ENCODE measurements at places on chromosomes 3 and 15.
A peak's percentile ranks its signal among the peaks of the same experiment; 100 is the strongest.

DNA sequence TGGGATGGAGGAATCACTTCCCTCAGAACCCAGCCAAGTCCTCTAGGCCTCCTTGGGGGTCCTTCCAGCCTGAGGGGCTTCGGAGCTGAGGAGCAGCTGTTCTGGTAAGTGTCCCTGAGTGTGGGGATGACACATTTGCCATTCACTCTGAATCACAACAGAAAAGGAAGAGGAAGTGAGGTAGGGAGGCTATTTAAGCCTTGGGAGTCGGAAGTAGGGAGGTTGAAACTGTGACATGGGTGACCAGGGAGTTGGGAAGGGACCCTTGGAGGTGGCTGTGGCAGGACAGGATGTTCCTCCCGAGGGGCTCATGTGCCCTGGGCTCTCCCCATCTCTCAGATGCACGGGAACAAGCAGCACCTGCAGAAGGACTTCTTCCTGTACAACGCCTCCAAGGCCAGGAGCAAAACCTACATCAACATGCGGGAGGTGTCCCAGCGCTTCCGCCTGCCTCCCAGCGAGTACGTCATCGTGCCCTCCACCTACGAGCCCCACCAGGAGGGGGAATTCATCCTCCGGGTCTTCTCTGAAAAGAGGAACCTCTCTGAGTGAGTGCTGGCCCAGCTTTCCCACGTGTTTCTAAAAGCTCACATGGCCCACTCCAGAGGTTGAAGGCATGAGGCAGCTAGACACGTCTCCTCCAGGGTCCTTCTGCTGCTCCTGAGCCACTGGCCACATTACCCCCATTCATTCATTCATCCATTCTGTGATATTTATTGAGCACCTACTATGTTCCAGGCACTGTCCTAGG lies 43.3 kb downstream of the CAPN3 start:
- DNase-seq: no peak

DNA sequence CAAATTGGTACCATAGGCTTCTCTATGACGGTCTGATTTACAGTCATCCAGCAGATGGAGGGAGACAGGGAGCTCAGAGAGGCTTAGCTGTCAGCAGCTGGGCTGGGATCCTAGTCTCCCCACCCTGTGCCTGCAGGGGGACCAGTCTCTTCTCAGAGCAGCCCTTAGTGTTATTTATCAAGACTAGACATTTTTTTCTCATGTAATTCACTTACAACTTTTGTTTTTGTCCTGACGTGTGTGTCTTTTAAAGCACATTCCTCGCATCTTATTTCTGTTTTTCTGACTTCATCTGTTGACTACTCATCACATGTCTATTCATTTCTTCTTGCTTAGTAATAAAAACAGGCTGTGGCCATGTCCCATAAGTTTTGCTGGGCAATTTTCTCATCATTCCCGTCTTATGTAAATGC lies 116.1 kb downstream of the KLF13 start:
- DNase-seq: no peak

GRCh38 chr3:169071003-169071402 lies 592.5 kb downstream of the MECOM start:
- no peak for DNase-seq

GRCh38 chr3:100358413-100358812 lies 23.9 kb downstream of the NIT2 start:
- no peak for DNase-seq

- no peak for DNase-seq
These were observed 68.4 kb downstream of the SV2B start for GRCh38 chr15:91168457-91168856.

DNA sequence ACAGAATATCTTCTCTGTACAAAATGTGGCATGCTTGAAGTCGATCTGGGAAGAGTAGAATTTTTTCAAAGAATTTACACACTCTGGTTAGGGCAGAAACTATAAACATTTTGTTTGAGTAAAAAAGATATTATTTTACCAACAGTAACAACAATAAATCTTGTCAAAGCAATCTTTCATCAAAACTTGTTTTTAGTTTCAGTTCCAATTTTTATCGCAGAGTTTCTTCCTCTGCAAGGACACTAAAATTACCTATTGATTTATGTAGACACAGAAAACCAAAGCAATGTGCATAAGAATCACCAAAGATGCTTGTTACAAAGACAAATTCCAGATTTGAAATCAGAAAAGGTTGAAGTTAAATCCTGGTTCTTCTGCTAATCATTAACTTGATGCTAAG lies 61.9 kb downstream of the CGGBP1 start:
- DNase-seq: no peak

GRCh38 chr3:14175383-14176037 lies 2.9 kb downstream of the XPC start:
- peak; percentile 70 for DNase-seq

- DNase-seq: no peak
These were observed 96.6 kb downstream of the SLC9A9 start for GRCh38 chr3:143751643-143752178.

- DNase-seq: no peak
These were observed 55.2 kb upstream of the CHRNA7 start for GRCh38 chr15:31974855-31975829.

- peak; percentile 81 for DNase-seq
These were observed 23.6 kb downstream of the SEC61A1 start for GRCh38 chr3:128075522-128076482.

DNA sequence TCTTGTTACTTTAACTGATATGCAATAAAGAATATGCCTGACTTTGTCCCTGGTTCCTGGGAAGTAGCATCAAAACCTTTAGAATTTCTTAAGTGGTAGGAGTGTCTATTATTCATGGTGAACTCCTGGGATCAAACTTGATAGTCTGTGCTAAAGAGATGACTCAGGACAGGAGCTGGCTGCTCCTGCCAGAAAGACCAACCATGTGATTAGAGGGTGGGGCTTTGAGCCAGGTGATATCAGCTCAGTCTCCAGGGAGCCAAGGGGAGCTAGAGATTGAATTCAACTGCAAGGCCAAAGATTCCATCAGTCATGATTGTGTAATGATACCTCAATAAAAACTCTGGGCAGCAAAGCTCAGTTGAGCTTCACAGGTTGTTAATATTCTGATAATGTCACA lies 20.6 kb upstream of the TMC3 start:
- DNase-seq: no peak

DNA sequence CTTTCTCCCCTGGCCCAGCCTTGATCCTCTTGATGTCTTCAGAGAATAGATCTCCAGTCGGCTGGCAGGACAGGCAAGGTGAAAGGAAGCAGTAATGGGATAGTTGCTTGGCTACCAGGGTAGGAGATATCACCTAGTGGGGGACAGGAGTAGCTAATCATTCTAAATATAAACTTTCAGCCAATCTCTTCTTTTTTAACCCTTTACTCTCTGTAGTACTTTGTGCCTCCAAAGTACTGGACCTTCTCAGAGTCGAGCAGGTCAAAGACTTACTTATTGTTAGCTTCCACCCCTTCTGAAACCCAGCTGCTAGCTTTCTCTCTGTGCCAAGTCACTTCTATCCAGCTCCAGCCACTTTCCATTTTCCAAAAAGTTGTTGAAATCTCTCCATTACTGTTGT lies 43.4 kb upstream of the FILIP1L start:
- DNase-seq: no peak

- DNase-seq: no peak
These were observed 39.1 kb downstream of the SCAPER start for GRCh38 chr15:76866008-76866407.

- no peak for DNase-seq
These were observed 21.2 kb upstream of the SHC4 start for GRCh38 chr15:48984811-48985352.

DNA sequence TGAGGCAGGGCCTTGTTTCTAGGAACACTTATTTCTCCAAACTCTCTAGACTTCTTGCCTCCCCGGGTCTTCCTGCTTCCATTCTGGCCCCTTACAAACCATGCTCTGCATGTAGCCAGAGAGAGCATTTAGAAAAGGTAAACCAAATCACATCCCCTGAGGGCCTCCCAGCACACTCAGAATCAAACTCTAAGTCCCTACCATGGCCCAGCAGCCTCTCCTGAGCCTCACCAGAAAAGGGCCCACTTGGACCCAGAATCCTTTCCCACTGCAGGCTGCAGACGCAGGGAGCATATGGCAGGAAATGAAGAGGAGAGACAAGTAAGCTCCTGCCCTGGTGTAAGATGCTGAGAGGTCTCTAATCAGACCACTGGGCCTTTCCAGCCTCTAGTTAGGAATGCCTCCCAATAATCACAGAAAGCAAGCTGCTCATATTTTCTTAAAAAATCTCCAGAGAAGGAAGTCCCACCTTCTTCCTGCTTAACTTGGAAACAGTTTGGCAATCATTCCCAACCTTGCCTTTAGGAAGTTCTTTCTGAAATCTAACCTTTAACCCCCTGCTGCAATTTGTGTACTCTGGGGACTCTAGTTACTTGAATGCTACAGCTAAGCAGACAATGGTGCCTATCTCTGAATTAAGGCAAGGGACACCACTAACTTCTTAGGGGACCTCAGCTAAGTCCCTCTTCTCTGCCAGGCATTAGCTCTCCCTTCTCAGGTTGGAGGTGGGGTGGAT lies 4.2 kb downstream of the AMOTL2 start:
- DNase-seq: no peak

DNA sequence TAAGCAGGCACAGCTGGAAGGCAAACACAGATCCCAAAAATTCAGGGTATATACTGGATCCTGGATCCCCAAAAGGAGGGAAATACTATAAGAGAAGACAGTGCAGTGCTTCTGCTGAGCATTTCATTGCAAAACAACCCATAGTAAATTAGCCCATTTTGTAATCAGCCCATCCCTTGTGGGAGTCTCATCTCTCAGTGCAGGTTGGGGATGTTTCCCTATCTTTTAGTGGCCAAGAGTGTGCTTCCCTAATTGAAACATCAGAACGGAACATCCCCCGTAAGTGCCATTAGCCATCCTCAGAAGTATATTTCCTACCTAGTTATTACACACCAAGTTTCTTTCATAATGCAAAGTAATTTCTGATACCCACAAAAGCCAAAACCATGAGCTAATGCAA lies 11.2 kb upstream of the MTMR14 start:
- DNase-seq: no peak

- DNase-seq: no peak
These were observed 72.9 kb downstream of the ATP8B4 start for GRCh38 chr15:50046159-50046558.

DNA sequence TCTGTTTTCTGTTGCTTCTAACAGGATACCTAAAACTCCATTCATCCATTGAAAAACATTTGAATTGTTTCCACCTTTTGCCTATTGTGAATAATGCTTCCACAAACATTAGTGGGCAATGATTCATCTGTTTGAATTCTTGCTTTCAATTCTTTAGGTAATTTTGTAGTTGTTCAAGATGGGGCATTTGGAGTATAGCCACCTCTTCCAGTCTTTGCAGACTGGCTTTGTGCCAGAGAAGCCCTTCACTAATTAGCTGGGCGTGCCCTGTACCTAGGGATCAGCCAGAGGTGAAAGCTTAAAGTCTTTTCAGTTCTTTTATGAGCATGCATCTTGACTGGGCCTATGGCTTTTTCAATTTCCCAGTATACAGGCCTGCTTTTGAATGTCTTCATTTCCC lies 10.9 kb downstream of the RTP1 start:
- no peak for DNase-seq

DNA sequence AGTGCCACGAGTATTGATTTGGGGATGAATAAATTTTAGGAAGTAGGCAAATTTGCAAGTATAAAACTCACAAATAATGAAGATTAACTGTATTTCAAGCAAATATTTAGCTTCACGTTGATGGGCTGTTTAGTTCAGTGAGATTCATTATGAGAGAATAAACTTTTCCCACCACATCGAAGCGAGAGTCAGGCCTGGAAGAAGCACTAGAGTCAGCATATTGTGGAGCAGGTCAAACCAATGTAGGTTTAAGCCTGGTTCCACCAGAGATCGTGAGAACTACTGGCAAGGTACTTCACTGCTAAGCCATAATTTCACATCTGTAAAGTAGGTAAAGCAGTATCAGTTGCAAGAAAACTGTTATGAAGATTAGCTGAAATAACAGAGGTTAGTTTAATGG lies 22.3 kb downstream of the WDR49 start:
- no peak for DNase-seq

GRCh38 chr15:72783004-72783639 lies 436 bp downstream of the ADPGK start:
- no peak for DNase-seq

DNA sequence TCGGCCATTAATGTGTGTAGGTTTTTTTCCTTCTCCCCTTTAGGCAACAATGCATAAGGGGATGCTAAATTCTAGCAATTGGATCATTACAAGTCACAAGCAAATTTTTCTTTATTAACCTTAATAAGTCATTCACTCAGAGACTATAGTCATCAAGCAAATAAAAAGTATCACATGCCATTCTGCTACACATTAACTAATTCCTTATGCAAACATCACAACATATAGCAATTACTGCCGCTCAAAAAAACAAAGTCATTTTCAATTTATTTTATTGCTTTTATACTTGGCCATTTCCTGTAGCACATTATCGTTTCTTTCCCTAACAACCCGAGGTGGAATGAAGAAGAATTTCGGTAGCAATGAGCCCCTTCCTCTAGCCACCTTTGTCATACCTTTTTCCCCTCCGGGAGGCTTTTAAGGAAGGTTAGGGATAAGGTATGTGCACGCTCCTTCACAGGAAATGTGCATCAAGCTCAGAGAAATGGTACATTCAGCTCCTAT lies 421.2 kb downstream of the TIGIT start:
- no peak for DNase-seq

DNA sequence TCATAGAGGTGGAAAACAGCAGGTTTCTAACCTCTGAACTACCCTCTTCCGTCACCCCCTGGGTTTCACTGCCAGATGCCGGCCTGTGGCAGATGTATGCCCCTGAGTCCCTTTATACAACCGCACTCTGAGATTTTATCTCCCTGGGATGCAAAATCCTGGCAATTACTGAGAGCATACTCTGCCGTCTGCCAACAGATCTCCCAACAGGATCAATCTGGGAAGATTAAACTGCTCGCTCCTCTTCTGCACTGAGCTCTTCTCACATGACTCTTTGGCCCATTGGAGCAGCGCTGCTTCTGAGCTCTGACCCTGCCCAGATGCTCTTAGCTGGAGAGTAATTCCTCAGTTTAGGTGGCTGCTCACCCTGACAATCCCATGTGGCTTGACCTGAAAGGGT lies 133.2 kb downstream of the LIPC start:
- DNase-seq: no peak

GRCh38 chr3:60877188-60877587 lies 374.1 kb downstream of the FHIT start:
- DNase-seq: no peak

DNA sequence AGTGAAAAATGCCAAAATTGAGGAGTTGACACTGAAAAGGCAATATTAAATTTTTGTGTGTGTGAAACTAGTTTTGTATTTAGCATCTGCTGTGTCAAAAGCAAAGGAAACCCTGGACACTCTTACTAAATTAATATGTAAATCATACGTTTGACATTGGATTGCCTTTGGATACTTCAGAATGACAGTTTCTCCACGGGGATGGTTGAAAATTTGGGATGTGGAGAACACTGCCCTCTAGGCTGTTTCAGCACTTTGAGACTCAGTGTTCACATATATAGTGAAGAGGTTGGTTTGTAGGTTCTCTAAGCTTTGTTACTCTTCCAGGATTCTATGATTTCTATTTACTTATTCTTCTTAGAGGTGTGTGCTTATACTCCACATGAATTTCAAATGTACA lies 3.0 kb downstream of the ROBO2 start:
- DNase-seq: no peak

Measured in effector CD4-positive, alpha-beta T cell (primary cell).